ENCODE measurements at places on chromosomes 2 and 18.

DNA sequence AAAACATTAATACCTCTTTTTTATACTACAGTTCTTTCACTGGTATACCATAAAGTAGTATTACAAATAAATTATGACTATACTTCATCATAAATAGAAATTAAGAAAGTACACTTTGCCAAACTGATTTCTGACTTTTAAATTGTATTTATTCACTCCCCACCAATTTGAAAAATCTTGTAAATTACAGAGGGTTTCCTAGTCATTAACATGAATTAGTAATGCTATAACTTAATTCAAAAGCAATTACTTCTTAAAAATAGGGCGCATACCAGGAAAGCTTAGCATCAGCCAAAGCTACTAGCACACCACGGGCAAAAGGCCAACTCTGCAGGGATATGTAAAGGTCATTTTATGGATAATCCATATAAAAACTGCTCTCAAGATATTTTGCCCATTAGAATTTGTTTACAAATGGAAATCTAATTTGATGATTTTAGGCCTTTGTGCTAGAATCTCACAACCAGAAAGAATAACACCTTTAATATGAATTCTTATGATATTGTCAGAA, 142.3 kb downstream of the PIGN start:
- DNase-seq: no peak

DNA sequence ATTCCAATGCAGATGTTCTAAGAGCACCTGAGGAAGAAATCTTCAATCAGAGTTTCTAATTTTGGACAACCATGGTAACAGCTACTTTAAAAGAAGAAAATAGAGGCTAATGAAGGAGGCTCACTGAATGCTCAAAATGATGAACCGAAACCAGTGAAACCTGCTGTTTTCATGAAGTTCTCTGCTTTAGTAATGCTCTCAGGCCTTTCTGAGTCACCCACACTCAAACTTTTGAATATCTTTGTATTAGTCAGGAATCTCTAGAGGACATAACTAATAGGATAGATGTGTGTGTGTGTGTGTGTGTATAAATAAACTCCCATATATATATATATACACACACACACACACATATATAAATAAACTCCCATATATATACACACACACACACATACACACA, 76.9 kb upstream of the RIT2 start:
- no peak for DNase-seq

- no peak for DNase-seq
Observed at GRCh38 chr2:210540900-210541289, 15.5 kb upstream of the CPS1 start.

DNA sequence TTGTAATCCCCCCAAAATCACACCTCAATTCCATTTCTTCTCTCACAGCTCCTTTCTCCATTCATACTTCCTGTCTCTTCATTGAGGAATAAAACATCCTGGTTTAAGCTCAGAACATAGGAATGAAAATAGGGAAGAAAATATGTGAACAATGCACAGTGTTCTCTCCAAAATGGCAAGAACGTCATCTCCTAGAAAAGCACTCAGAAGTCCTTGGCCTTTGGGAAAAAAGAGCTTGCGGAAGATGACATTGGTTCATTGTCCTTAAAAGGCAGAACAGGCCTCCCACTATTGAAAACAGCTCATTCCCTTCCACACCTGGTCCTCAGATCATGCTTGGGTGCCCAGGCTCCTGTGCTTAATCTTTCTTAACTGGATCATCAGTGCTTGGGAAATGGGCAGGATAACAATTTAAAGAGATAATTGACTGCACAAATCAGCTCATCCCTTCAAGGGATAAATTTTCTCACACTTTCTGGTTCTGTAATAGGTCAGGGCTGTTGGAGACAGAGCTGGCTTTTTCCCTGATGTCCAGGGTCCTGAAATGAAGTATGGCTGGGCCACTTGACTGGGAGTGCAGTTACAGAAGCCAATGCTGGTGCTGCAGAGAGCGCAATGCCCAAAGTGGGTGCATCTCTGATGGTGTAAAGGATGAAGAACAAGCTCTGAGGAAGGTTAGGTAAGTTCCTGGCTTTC, 69.2 kb downstream of the MARCHF4 start:
- DNase-seq: no peak

- no peak for DNase-seq
Observed at GRCh38 chr2:27263287-27264252, 723 bp upstream of the SLC30A3 start.

DNA sequence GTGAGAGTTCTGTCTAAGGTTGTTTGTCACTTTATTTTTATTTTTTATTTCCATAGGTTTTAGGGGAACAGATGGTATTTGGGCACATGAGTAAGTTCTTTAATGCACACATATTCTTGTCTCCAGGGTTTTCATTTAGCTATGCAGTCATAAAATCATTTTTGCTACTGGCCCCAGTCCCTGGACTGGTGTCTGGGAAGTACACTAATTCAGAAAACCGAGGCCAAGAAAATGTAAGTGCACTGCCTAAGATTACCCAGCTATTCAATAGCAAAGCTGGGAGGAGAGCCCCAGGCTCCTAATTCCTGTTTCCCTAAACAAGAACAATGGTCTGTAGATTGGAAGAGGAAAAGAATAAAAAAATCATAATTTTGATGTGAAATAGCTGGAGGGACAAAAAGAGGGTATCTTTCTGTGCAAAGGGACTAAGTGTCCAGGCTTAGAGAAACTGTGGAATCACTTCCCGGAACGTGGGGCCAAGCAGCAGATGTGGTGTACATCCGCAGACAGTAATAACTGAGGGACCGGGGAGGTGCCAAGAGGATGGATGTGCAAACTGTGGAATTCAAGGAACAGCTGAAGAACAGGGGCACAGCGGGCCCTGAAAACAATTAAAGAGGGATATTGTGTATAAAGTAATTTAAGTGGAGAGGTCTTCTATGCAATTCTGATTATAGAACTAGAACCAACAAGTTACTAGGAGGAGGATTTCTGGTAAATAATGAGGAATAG, 236.3 kb downstream of the ACKR3 start:
- no peak for DNase-seq

DNA sequence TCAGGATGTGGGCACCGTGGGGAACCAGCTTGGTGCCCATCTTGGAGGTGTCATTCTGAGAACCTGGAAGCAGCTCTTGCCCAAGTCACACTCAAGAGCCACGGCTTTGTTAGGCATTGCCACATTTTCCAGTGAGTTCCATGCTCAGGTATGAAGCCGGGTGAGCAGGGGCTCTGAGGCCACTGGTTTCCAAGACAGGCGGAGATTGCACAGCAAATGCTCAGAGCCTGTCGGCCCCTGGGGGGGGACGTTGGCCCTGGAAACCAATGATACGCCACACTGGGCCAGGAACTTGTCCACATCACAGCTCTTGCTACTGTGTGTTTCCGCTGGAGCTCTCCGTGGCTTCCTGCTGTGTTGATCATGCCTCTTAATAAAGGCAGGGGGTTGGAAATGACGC, 52.5 kb upstream of the SALL3 start:
- no peak for DNase-seq

- DNase-seq: no peak
Observed at GRCh38 chr2:231483398-231484329, 19.4 kb upstream of the NCL start.

Data from T follicular helper cell (primary cell).